ENCODE measurements at places on chromosomes 6 and 20. TPM values are rescaled to one million over a fixed set of nuclear protein-coding genes. Genes with fewer than 3 reads are reported as not detected.

MUCL3 gene
- 0.18 TPM for total RNA-seq

BACH2 gene
- 25.3 TPM for total RNA-seq

DNA sequence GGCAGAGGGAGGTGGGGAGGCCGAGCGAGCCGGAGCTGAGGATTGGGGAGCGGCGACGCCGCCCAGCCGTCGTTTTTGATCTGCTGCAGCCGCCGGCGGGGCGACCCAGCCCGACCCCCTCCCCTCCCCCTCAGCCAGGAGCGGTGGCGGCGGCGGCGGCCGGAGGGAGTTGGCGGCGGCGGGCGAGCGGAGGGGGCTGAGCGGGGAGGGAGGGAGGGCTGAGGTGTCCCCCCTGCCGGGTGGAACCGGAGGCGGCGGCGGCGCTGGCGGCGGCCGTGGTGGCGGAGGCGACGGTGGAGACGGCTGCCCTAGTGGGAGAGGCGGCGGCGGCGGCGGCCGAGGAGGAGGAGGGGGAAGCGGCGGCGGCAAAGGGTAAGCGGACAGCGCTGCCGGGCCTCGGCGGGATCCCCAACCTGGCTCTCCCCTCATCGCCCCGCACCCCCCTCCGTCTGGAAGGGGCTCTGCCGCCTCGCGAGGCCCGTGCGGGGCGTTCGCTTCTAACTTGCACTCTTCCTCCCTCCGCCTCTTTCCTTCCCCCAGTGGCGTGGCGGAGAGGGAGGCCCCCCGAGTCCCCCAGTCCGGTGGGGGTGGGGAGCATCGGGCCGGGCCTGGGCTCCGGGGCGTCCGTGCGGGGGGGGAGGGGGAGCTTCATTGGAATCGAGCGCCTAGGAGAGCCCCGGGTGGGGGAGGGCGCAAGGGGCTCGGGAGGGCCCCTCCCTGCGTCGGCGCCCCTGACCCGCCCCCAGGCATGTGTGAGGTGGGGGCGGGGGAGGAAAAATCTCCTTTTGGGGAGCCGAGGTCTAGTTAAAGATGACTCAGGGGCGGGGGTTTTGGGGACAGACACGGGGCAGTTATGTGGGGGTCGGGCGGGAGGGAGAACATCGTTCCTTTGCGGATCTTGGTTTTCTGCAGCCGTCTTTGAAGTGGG, at the start of gene TAB2:
TAB2 (plus strand) TSS at position 69 of the 928 bp plus-strand sequence. CDS start 52,286 bp downstream, outside the sequence.
- DNase-seq = peak; percentile 74

DNA sequence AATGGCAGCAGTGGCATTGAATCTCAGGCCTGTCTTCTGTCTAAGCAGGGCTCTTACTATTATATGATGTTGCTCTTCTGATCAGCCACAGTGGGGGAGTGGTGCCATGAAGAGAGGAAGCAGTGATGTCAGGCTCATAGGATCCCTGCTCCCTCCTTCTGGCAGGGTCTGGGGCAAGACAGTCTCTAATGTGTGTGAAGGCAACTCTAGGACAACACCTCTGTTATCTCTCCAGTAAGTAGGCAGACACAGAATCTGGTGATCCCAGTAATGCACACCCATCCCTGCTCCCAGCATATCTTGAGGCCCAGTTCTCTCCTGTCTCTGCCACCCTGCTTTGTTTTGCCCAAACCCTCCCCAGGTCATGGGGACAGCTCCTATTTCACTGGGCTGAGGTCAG, 8.8 kb downstream of the C20orf202 start:
- no peak for DNase-seq

COL19A1 gene
- total RNA-seq = 0.98 TPM

FAM83B gene
- total RNA-seq = not detected

SLC25A27 gene
- total RNA-seq = 49.0 TPM

- DNase-seq = no peak
These were observed 11.7 kb downstream of the TPD52L1 start for GRCh38 chr6:125165256-125165655.

DNA sequence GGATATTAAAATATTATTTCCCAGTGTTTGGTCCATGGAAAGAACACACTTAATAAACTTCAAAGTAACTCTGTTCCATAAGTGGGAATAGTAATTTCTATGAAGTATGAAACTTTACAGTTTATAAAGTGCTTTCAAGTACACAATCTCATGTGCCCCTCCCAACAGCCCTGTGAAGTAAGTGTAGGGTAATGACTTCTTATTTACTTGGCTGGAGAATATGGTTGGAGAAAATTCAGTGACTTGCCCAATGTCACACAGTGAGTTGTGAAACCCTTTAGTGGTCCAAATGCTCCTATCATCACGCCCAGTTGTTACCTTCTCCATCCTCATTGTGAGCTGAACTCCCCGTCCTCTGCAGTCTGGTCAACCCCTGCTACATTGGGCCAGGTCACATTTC, 141.2 kb downstream of the PDE7B start:
- DNase-seq = no peak

GRCh38 chr20:6993011-6993410, 225.5 kb downstream of the BMP2 start:
- no peak for DNase-seq

DNA sequence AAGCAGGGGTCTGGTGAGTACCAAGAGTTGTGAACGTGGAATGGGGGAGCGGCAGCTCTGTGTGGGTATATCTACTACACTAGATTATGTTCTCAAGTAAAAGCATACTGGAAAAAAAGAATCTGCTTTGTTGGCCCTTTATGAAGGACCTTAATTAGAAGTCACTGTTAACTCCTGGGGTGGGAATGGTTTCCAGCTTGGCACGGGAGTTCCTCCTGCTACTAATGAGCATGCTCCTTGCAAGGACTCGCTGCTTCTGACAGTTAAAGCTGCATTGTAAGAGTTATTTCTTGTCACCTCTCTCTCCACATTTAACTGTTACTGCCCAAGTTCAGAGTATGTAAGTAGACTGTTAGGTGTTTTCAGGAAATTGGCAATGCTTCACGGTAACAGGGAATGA, 292.7 kb downstream of the ZFAND3 start:
- DNase-seq = no peak

GRCh38 chr6:157339432-157339831, 16.1 kb upstream of the TMEM242 start:
- no peak for DNase-seq

- DNase-seq = no peak
These were observed 571.4 kb downstream of the EPHA7 start for GRCh38 chr6:92847988-92848387.

DNA sequence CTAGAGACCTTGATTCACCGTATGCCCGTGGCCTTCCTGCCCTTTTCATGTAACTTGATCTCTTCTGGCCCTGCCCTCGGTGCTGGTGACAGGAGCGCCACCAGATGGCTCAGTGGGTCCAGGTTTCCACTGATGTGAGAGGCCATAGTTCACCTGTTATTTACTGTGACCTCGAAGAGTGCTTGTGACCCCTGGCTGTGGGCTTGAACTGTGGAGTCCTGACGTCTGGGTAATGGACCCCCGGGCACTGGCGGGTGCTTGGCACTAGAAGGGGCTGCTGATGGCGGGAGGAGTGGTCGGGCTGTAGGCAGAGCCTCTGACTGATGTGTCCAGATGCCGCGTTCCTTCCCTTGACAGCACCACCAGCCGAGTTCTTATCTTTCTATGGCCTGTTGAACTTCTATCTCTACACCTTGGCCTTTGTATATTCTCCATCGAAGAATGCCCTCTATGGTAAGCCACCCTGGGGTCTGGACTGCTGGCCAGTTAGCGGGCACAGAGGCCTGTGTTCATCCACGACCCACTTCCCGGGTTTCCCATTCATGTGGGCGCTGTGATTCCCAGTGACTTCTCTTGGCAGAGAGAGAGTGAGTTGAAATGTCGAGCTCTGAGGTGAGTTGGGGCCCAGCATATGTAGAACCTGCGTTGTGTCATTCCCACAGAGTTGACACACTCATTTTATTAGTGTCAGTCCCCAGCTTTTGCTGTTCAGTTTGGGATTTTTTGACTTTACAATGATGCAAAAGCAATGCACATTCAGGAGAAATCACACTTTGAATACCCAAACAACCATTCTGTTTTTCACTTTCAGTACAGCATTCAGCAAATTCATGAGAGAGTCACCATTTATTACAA, 14.9 kb downstream of the DYNLT1 start:
- DNase-seq = no peak

- no peak for DNase-seq
These were observed 4.0 kb downstream of the CITED2 start for GRCh38 chr6:139370283-139370998.

DNA sequence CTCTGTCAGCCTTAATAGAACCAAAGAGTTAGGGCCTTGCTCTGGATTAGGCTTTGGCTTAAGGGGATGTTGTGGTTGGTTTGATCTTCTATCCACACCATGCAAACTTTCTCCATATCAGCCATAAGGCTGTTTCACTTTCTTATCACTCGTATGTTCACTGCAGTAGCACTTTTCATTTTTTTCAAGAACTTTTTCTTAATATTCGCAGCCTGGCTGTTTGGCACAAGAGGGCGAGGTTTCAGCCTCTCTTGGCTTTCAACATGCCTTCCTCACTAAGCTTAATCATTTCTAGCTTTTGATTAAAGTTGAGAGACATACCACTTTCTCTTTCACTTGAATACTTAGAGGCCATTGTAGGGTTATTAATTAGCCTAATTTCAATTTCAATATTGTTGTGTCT, 193.1 kb downstream of the NRN1 start:
- DNase-seq = no peak

DNA sequence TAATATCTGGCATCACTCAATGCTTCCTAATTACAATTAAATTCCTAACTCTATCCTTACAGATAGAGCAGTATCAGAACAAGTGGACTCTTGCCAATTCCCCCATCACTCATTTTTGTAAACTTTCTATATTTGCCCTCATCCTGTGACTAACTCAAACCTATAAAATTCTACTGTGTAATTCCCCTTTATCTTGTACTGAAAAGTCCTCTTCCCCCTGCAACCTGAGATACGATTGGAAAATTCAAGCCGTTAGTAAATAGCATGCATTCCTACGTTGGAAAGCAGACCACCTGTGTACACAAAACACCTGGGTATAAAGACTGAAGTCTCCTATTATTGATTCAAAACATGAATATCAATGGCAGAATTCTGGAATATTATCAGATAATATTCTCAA, 70.4 kb upstream of the KCNQ5 start:
- no peak for DNase-seq
